ENCODE measurements at places on chromosomes 12 and 14. TPM values are rescaled to one million over a fixed set of nuclear protein-coding genes. Genes with fewer than 3 reads are reported as not detected.

The RTN1 gene
- total RNA-seq = 2.1 TPM

- DNase-seq = no peak
Measured at GRCh38 chr14:57865066-57865402, 858 bp downstream of the SLC35F4 start.

GRCh38 chr14:75595226-75595625 is 16.8 kb downstream of the FLVCR2 start:
- DNase-seq = no peak

DNA sequence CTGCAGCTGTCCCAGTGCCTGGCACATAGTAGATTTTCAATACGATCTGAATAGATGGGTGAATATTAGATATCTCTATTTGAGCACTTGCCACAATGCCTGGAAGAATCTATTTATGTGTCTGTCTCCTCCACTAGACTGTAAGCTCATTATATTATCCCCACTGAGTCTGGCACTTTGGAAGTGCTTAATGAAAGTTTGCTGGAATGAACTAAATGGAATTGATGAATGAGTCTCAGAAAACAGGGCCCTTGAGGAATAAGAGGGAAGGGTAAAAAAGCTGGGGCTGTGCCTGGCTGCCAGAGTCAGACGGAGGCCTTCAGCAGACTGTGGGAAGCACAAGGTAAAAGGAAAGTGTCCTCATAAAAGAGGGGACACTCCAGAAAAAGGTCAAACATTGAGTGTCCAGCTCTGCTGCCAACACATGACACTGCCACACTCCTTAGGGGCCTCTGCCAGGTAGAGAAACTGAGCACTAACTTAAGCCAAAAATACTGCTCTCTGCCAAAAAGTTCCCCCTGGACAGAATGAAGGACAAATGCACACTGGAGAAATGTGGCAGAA is 39.3 kb downstream of the GLT8D2 start:
- DNase-seq = no peak

GRCh38 chr12:121958541-121959240 is 40.3 kb downstream of the CFAP251 start:
- no peak for DNase-seq

DNA sequence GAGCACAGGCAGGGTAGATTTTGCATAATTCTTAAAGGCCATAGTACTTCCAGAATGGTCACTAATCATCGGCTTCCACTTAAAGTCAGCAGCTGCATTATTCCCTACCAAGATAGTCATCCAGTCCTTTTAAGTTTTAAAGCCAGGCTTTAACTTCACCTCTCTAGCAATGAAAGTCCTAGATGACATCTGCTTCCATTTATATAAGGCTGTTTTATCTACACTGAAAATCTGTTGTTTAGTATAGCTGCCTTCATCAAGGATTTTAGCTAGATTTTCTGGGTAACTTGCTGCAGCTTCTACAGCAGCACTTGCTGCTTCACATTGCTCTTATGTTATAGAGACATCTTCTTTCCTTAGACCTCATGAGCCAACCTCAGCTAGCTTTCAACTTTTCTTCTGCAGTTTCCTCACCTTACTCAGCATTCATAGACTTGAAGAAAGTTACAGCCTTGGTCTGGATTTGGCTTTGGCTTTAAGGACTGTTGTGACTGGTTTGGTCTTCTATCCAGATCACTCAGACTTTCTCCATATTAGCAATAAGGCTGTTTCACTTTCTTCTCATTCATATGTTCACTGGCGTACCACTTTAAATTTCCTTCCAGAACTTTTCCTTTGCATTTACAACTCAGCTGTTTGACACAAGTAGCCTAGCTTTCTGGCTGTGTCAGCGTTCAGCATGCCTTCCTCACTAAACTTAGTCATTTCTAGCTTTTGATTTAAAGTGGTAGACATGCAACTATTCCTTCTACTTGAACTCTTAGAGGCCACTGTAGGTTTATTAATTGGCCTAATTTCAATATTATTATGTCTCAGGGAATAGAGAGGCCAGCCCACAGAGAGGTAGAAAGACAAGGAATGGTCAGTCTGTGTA is 209.9 kb upstream of the GARIN2 start:
- DNase-seq = no peak

DNA sequence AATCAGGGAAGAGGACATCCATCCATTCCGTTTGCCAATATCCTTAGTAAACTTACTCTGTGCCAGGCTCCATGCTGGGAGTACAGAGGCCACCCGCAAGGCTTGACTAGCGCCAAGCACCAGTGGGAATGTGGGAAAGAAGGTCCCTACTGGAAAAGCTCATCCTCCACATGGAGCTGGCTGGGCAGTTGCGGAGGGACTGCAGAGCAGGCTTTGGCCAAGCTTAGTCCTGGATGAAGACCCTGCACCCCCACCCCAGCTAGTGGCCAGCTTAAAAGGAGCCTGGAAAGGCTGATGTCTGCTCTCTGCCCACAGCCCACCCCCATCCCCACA is 22.4 kb upstream of the EIF2B2 start:
- no peak for DNase-seq

DNA sequence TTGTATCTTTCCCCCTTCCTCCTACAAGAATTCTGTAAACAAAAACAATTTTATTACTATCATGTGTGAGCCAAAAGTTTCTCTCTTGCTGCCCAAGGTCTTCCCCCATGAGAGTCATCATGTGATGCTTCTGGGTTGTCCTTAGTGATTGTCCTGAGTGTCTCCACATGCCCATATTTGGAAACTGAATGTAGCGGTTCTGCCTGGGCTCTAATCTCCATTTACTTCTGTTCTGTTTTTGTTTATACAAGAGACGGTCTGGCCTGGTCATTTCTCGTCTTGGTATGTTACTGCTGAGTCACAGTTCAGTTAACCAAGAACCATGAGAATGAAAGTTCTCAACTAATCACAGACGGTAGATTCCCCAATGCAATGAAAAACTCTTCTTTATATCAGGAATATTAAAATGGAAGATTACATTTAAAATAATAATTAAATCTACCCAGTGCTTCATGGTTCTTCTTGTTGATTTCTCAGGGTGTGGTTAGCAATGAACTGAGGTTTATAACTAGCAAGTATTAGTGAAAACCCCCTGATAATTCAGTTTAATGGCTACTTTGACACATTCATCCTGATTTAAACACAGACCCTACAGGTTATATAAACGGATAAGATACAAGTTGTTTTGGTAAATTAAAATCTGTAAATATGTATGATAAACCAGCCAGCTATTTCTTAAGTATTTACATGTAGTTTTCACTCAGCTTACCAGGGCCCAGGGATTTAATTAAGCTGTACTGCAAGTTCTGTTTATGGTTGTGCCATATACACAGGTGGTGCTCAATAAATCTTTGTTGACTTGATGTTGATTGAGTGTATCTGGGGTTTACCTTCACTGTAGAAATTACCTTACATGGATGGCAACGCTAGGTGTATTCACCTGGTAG is 81.1 kb downstream of the PELI2 start:
- no peak for DNase-seq

DNA sequence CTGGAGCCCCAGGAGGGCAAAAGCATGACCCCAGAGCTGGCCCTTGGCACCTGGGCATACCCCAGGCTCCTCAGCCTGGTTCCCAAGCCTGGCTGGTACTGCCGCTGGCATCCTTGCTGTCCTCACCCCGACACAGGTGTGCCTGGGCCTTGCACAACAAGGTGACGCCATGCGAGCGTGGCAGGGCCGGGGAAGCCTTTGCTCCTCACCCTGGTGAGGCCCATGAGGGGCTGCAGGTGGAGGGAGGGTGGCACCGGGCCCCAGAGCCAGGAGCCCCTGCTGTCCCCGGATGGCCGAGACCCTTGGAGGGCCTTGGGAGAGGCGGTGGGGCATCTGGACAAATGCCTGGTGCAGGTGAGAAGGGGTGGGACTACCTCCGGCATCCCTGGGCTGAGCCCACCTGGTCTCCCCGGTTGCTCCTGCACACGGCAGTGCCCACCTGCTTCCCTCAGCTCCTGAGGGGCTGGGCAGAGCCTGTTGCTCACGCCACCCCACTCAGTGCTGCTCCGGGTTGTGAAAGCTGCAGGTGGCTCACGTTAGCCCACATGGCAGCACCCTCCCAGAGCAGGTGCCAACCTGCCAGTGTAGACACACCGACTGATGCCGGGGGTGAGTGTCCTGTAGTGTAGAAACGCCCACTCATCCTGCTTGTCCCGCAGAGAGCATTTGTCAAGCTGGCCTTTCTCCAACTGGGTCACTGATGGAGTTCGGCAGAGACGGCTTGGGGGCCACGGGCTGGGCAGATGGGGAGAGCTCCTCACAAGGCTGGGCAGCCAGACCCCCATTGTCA is 24.6 kb upstream of the KIF26A start:
- no peak for DNase-seq

GRCh38 chr14:45715946-45716345 is 462.9 kb upstream of the MIS18BP1 start:
- no peak for DNase-seq

GRCh38 chr12:130677957-130678558 is 38.0 kb downstream of the RIMBP2 start:
- no peak for DNase-seq

DNA sequence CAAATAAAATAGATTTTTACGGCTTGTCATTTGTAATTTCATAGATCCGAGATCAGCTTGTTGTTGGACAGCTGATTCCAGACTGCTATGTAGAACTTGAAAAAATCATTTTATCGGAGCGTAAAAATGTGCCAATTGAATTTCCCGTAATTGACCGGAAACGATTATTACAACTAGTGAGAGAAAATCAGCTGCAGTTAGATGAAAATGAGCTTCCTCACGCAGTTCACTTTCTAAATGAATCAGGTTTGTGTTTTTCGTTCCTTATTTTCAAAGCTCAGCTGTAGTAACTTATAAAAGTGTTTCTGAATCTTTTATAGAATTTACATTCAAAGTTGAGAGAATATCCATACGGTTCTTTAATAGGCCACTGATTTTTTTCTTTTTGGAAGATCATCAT is 89.1 kb downstream of the LRRK2 start:
- no peak for DNase-seq

Data from endothelial cell (in vitro differentiated cells).